ENCODE measurements at places on chromosomes 4 and X.

DNA sequence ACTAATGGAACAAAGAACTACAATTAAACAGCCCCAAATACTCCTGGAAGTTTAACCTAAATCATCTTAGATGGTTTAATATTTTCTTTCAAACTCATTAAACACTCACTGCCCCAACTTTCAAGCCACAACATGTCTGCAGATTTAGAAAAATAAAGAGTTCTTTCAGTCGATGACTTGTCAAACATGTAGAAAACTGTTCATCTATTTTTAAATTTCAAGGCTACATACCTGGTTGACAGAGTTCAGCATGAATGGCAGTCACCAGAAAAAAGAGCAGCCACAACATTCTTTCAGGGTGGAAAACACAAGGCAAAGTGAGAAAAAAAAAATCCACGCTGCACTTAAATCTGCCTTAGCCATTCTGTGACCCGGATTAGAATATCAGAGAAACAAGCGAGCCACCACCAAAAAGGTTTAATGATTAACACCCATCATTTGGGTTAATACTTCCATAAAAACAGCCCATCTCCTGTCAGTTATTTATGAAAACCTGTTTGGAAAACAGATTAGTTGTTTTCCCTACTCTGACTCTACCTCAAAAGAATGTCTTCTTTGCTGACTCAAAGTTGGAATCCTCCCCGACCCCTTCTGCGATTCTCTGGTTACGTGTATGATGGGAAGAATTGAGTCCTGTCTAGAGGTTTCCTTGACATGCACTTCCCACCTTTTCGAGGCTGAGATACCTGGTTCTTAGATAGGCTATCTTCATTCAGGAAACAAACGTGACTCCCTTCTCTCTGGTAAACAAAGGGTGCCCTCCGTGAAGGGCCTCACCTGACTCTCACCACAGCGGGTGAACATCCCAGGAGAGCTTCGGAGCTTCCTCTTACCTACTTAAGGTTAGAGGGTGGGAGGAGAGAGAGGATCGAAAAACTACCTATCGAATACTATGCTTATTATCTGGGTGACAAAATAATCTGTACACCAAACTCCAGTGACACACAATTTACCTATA, at the start of gene CLTRN:
CLTRN (minus strand) TSS at position 319 of the 958 bp plus-strand sequence; CDS start at position 289, 30 bp downstream.
- DNase-seq, result no peak

- DNase-seq, result no peak
Observed at GRCh38 chr4:5444918-5445517, 263.3 kb downstream of the EVC2 start.

- DNase-seq, result no peak
Observed at GRCh38 chr4:28227764-28228163, 1367.1 kb downstream of the STIM2 start.

DNA sequence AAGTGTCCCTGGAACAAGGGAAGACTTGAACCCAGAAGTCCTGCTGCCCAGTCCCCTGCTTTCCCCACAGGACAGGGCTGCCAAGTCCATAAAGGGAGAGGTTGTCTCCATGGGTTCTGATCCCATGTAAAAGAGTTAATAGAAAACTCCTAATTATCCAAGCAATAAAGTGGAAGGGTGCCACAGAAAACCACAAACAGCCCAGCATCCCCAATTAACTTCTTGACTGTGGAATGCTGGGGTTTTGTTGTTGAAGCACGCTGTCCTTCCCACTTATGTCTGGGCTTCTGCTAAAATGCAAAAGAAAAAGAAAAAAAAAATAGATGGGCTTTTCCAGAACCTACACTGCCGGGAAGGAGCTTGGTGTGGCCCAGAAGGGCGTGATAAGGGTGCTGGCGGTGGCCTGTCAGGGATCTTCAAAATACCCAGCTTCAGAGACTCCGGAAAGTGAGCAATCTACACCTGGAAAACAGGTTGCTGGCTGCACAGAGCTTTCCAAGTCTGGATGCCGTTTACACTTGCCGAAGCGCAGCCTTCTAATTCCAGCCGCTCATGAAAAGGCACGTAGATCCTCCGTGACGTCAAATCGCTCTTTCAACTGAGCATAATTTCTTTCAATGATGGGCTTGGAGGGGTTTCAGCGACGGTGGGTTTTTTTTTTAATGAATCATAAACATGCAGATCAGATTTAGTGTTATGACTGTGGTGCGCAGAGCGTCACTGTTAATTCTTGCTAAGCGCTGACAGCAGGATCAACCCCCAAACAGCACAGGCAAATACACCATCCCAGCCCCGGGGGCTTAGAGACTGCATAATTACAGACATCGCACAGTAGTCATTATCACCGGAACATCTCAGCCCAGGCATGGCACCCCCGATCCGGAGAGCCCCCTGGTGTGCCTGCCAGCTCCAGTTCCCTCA, 197.6 kb downstream of the BCOR start:
- DNase-seq, result no peak

GRCh38 chrX:112094729-112095128, 12.2 kb upstream of the TRPC5 start:
- no peak for DNase-seq

- DNase-seq, result no peak
Observed at GRCh38 chrX:19715711-19716638, 171.4 kb downstream of the SH3KBP1 start.

DNA sequence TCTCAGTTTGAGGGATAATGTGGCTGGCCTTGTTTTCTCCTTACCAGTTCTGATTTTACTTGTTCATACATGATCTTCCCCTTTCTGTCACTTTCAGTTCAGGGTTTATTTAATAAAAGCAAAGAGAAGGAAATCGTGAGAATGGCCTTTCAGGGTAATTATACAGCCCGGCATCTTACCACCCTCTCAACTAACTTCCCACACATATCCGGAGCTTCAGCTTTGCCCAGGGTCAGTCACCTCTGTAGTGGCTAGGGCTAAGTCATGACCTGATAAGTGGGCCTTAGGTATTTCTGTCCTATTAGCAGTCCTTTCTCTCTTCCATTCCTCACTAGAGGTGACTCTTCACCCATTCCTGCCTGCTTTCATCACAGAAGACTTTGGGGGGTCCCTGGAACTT, 15.8 kb downstream of the TRPC5 start:
- DNase-seq, result no peak

DNA sequence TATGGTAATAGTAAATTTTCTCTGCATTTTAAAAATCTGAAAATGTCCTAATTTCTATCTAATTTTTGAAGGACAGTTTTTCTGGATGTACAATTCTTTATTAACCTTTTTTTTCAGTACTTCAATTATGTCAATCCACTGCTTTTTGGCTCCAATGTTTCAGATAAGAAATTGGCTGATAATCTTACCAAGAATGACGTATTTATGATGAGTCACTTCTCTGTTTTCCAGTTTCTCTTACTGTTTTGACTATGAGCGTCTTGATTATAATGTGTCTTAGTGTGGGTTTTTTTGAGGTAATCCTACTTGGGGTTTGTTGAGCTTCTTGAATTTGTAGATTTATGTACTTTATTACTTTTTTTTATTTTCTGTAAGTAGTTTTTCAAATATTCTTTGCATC, 47.2 kb downstream of the UGT2B11 start:
- DNase-seq, result no peak

- no peak for DNase-seq
Observed at GRCh38 chr4:54727346-54727745, 69.6 kb downstream of the KIT start.

GRCh38 chrX:69313617-69314290, 148.5 kb upstream of the PJA1 start:
- no peak for DNase-seq

GRCh38 chr4:159018062-159018629, 84.7 kb upstream of the RAPGEF2 start:
- no peak for DNase-seq

DNA sequence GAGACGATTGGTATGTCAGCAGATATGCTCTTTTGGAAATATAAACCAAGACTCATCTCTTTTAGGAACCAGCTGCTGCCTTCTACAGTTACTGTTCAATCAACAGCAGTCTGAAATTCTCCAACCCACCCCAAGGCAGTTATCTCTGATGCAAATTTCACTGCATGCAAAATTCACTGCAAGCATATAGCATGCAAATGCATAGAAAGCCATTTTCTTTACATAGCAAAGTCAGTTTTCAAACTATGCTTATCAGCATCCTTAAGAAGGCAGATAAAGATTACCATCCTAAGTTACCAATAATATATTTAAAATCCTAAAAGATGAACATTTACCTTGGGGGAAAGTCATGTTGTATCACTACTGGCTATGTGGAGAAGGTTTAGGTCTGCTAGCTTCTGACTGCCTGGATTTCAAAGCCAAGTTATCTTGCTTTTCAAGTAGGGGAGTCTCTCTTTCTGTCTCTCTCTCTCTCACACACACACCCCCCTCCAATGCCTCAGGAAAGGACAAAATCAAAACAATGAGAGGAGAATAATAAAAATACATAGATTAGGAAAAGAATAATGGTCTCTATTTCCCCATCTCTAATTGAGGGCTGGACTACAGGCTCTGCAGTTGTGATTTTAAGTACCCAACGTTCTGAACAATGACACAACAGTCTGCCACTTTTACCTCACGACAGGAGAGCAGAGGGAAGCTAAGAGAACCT, 1.5 kb downstream of the NMU start:
- DNase-seq, result no peak

DNA sequence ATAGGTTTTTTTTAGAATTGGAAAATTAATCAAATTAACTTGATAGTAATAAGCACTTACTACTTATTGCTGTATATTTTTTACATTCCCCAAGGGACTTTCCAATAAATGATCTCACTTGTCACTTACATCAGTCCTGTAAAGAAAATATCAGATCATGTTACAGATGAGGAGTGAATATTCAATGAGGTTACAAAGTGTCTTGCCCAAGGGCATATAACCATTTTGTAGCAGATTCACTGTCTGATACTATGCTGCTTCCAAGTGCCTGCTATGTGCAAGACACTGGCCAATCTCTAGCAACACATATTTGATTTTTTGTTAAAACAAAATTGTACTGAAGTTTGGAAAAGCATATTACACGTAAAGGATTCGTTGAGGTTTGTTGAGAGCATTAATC, 1287.7 kb downstream of the FAM133A start:
- no peak for DNase-seq

GRCh38 chr4:1247864-1248244, 1.1 kb downstream of the CTBP1 start:
- no peak for DNase-seq

Measured in AG04449 (cell line).